Colonic mucosa (tissue), 4 donors: ENCODE measurements at places on chromosomes 11 and 22. TPM values are rescaled to one million over a fixed set of nuclear protein-coding genes. Genes with fewer than 3 reads are reported as not detected.
A peak's percentile ranks its signal among the peaks of the same experiment; 100 is the strongest.

DNA sequence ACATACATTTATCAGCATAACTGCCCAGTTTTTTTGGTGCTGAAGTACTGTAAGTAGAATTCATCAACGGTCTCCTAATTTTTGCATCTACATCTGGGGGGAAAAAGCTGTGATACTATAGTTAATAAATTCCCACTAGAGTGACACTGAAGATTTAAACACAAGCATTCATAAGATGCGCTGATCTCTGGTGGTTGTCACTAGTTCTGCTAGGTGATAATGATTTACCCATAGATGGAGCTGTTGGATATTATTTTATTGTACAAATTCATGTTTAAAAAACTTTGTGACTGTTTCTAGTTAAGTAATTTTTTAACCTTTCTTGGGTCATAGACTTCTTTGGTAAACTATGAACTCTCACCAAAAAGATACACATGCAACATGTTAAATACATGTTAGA, 106.6 kb downstream of the EMSY start:
- H3K27me3 ChIP-seq = no peaks in the 10 kb centered on the region
- DNase-seq = no peak
- no peak overlapping the region for H3K27ac ChIP-seq
- H3K4me3 ChIP-seq = no peak overlapping the region
- peaks cover 7% of the 10 kb centered on the region for H3K4me1 ChIP-seq

DNA sequence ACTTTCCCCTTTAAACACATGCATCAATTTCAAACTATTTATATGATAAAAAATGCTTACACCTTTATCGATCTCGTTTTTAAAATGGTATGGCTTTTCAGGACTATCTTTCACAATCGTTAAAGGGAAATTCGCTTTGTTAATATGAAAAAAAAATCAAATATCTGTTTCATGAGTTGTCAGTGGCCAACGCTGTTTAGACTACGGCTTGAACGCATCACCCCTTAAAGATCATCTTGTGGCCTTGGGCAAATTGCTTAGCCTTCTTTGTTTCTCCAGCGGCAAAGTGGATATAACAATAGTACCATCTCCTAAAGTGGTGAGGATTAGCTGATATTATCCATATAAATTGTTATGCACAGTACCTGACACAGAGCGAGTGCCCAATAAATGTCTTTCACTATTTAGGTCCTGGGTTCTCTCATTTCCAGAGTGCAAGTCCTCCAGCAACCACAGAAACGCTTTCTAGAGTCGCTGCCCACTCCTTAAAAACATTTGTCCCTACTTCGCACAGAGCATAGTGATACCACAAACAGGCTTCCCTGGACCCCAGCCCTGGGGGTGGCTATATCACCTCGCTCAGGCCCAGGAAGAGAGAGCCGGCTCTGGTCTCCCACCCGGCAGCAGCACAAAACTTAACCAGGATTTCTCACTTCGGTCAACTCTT, 904 bp downstream of the SLC35F2 start:
- no peaks in the 10 kb centered on the region for H3K4me1 ChIP-seq
- H3K4me3 ChIP-seq = peak overlapping the region; percentile 87
- H3K27me3 ChIP-seq = no peaks in the 10 kb centered on the region
- H3K36me3 ChIP-seq = no peaks in the 10 kb centered on the region

GRCh38 chr11:116376054-116376453, 396.7 kb downstream of the BUD13 start:
- H3K27me3 ChIP-seq = no peaks in the 10 kb centered on the region
- no peak overlapping the region for H3K4me3 ChIP-seq
- H3K36me3 ChIP-seq = no peaks in the 10 kb centered on the region
- H3K4me1 ChIP-seq = no peaks in the 10 kb centered on the region
- DNase-seq = no peak

DNA sequence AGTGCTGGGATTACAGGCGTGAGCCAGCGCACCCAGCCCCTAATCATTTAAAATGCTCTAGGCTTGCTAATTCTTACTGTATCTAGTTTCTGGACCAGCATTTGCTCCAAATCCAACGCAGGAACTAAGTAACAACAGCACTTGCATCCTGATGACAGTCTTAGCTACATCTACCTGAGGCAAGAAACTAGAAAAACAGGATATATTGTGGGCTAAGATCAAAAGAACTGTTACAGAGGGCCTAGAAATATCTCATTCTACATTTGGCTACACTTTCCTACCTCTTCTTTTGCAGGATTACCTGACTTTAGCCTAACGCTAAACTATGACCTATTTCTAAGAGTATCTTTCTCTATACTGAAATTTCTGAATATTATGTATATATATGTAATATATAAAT, 7.8 kb downstream of the DCDC1 start:
- no peak for DNase-seq
- H3K27me3 ChIP-seq = no peaks in the 10 kb centered on the region
- no peak overlapping the region for H3K4me3 ChIP-seq
- H3K36me3 ChIP-seq = no peaks in the 10 kb centered on the region

Gene MYRF
- 8.8 TPM for total RNA-seq

Gene OR52H1
- total RNA-seq = not detected
